Astrocyte (in vitro differentiated cells and primary cell): ENCODE measurements at places on chromosomes 12 and 14. TPM values are rescaled to one million over a fixed set of nuclear protein-coding genes. Genes with fewer than 3 reads are reported as not detected.

DNA sequence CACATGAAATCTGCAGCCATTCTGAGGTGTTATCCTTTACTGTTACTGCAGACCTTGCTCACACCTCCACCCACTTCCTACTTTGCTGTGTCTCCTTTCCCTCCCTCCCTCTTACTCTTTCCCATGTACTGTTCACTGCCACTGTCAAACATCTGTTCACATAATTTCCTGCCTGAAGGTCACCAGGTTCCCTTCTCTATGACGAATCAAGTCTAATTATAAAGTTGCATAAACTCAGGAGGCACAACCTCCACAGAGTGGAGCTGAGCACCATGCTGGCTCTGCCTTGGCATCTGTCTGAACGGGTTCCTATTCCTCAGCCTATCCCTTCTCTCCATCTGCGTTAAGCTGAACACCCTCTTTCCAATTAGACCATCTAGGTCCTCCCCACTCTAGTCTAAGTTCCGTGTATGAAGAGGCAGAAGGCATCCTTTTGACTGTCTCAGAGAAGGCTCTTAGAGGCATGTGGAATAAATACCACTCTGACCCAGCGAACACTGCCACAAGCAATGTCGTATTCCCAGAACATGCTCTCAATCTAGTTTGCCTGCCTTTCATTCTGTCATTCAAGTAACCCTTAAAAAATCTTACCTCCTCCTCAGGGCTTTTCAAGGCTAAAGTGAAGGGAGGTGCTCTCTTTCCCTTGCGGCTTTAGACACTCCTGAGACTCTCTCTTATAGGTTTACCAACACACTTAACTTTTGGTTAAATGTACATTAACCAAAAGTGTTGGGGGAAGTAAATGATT is 48.7 kb downstream of the ACADS start:
- DNase-seq, result no peak
- H3K4me1 ChIP-seq, result no peaks in the 10 kb centered on the region
- no peak overlapping the region for H3K27ac ChIP-seq
- no peaks in the 10 kb centered on the region for H3K27me3 ChIP-seq
- H3K36me3 ChIP-seq, result no peaks in the 10 kb centered on the region

GRCh38 chr12:12624498-12624992 is 12.9 kb downstream of the CREBL2 start:
- no peak for DNase-seq
- no peaks in the 10 kb centered on the region for H3K27me3 ChIP-seq
- no peaks in the 10 kb centered on the region for H3K4me1 ChIP-seq
- no peak overlapping the region for H3K4me3 ChIP-seq

GRCh38 chr14:21300892-21301291 is 21.0 kb downstream of the RPGRIP1 start:
- no peaks in the 10 kb centered on the region for H3K36me3 ChIP-seq
- peak overlapping the region; percentile 29 for H3K4me3 ChIP-seq
- H3K4me1 ChIP-seq, result no peaks in the 10 kb centered on the region
- no peak overlapping the region for H3K27ac ChIP-seq
- no peak for DNase-seq
- peaks cover 17% of the 10 kb centered on the region for H3K27me3 ChIP-seq

DNA sequence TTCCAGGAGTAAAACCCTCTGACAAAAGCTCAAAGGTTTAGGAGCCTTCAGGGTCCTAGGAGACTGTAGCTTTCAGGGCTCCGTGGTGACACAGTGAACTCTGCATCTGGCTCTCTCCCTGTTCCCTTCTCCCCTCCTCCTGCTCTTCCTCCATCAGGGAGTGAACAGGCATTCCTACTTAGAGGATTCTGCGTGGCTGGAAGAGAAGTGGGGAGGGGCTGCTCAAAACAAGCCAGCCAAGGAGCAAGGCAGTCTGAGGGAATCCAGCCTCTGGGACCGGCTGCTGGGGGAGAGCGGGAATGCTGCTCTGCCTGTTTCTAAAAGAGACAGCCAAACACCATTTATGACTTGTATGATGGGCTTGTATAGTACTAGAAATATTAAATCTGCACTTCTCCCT is 49.5 kb downstream of the RBMS2 start:
- H3K36me3 ChIP-seq, result peaks cover 38% of the 10 kb centered on the region
- H3K4me1 ChIP-seq, result peaks cover 10% of the 10 kb centered on the region
- DNase-seq, result no peak
- H3K4me3 ChIP-seq, result no peak overlapping the region

DNA sequence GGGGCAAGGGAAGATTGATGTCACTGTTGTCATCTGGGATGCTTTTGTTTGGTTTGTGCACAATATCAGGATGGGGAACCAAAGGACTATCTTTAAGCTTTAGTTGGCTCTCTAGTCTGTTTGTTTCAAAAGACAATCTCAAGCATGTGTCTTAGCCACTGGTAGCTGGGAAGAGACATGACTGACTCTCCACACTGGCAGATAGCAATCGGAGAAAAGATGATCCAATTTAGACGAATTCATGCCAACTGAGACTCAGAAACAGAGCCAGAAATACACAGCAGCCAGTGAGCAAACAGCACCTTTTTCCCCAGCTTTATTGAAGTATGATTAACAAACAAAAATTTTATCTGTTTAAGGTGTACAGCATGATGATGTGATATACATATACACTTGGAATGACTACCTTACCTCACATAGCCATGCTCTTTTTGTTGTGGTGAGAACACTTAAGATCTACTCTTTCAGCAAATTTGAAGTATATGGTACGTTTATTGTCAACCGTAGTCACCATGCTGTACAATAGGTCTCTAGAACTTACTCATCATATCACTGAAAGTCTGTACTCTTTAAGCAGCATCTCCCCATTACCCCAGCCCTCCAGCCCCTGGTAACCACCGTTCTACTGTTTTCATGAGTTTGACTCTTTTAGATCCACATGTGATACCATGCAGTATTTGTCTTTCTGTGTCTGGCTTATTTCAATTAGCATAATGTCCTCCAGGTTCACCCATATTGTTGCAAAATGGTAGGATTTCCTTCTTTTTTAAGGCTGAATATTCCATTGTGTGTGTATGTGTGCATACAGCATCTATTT is 50.6 kb downstream of the DUSP16 start:
- H3K4me1 ChIP-seq, result peaks cover 17% of the 10 kb centered on the region
- H3K27ac ChIP-seq, result no peak overlapping the region
- H3K36me3 ChIP-seq, result peaks cover 3% of the 10 kb centered on the region
- H3K27me3 ChIP-seq, result no peaks in the 10 kb centered on the region
- no peak overlapping the region for H3K4me3 ChIP-seq

DNA sequence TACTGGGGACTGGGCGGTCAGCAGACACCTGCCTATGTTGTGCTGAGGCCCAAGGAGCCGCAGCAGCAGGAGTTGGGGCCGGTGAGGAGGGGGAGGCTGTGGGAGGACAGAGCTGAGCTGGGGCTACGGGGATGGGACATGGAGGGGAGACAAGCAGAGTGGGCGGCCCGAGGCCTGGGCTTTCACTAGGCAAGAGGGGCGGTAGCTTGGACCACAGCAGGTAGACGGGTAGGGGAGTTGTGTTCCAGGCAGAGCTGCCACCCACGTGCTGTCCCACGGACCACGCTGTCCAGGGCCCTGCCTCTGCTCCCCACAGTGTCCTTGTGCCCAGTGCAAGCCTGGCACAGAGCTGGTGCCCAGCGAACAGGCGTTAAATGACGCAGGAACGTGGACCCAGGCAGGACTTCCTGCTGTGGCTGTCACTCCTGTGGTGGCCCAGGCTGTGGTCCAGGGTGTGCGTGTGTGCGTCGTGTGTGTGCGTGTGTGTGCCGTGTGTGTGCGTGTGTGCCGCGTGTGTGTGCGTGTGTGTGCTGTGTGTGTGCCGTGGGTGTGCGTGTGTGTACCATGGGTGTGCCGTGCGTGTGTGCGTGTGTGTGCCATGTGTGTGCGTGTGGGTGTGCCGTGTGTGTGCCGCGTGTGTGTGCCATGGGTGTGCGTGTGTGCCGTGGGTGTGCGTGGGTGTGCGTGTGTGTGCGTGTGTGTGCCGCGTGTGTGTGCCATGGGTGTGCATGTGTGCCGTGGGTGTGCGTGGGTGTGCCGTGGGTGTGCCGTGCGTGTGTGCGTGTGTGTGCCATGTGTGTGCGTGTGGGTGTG is 6.8 kb downstream of the CEP170B start:
- H3K4me3 ChIP-seq, result no peak overlapping the region
- no peak overlapping the region for H3K27ac ChIP-seq
- no peaks in the 10 kb centered on the region for H3K27me3 ChIP-seq
- H3K36me3 ChIP-seq, result no peaks in the 10 kb centered on the region
- H3K4me1 ChIP-seq, result peaks cover 12% of the 10 kb centered on the region
- DNase-seq, result no peak

DNA sequence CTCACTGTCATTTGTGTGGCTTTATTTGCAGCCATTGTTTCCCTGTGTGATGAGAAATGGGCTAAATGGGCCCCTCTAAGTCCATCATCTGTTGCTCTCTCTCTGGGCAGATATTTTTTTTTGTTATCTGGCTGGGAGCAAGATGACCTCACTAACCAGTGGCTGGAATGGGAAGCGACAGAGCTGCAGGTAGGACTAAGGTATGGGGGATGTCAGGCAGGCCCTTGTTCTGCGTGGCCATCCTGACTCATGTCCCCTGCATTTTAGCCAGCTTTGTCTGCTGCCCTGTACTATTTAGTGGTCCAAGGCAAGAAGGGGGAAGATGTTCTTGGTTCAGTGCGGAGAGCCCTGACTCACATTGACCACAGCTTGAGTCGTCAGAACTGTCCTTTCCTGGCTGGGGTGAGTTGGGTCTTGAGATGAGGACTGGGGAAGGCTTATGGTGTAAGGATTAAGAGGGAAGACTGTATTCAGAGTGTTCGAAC is 1.3 kb downstream of the MARS1 start:
- H3K27me3 ChIP-seq, result no peaks in the 10 kb centered on the region
- H3K4me1 ChIP-seq, result peaks cover 12% of the 10 kb centered on the region
- no peak overlapping the region for H3K27ac ChIP-seq
- peaks cover 28% of the 10 kb centered on the region for H3K36me3 ChIP-seq
- DNase-seq, result peak; percentile 15
- peak overlapping the region; percentile 87 for H3K4me3 ChIP-seq

DNA sequence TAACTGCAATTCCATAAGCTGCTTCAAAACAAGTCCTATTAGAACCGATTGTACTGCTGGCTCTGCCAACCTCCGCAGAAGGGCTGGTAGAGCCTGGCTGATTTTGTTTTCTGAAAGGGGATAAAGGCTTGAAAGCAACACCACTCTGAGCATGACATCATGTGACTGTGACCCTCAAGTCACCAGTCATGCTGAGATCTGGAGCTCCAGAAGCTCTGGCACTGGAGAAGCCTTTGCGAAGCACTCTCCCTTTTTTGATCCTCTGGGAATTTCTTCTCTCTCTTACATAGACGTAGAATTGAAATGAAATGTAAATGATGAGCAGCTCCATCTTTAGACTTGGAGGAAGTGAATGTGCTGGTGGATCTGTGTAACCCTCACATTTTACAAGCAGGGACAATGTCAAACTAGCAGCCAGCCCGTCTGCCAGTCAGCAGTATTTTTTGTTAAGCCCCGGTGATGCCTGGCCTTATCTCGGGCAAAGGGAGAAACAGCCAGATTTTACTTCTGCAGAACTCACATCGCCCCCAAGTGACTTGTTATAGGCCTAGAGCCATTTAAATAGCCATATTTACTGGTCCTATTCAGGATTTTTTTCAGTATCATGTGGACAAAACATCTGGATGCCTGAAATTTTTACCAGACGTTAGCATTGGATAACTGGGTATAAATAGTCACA is 112.1 kb upstream of the NPAS3 start:
- H3K27me3 ChIP-seq, result no peaks in the 10 kb centered on the region
- H3K27ac ChIP-seq, result no peak overlapping the region
- H3K4me3 ChIP-seq, result no peak overlapping the region
- peak; percentile 23 for DNase-seq

DNA sequence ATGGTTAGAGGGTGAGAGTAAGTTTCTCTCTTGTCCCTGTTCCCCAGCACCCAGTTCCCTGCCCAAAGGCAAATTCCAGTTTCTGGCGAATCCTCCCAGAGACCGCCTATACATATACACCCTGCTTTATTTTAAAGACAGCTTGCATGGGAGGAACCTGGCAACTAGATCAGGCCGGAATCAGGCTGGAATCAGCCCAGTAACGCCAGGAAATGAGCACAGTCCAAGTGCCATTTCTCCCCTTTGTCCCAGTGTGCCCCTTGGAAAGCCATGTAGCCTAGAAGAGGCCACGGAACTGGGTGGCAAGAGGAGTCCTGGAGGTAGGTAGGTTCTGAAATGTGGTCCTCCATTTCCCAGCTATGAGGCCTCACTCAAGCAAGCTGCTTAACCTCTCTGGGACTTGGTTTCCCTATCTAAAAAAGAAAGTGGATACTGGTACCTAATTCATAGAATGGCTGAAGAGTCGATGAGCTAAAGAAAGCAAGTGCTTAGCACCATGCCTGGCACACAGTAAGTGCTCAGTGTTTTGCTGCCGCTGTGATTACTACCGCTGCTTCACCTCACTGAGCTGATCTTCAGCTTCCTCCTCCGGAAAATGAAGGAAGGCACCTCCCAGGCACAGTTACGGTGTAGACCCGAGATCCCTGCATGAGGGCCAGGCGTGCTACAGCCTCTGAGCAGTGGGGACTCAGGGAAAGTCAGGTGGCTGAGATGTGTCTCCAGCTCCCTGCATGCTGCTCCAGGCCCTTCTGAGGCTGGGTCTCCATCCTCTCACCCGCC is 36.4 kb downstream of the PITPNM2 start:
- no peak overlapping the region for H3K4me3 ChIP-seq
- no peaks in the 10 kb centered on the region for H3K36me3 ChIP-seq
- H3K27me3 ChIP-seq, result no peaks in the 10 kb centered on the region
- peaks cover 34% of the 10 kb centered on the region for H3K4me1 ChIP-seq

DNA sequence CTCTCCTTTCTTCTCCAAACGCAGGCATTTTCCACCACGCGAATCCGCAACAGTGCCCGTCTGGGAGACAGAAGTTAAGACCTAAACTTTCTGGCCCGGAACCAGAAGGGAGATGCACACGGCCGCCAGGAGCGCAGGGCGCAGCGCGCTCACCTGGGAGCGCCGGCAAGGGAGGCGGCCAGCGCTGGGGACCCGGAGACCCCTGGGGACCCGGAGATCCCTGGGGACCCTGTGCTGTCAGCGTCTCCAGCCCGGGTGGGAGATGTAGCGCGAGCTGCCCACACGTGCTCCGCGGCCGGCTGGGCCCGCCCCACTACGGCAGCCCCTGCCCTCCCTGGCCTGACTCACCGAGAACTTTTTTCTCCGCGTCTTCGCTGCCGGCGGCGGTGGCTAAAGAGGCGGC is 620 bp downstream of the YBX3 start:
- H3K4me3 ChIP-seq, result peak overlapping the region; percentile 91
- H3K27me3 ChIP-seq, result no peaks in the 10 kb centered on the region
- peak overlapping the region; percentile 98 for H3K27ac ChIP-seq
- no peaks in the 10 kb centered on the region for H3K36me3 ChIP-seq
- DNase-seq, result peak; percentile 47

GRCh38 chr12:33825986-33826602 is 196.2 kb upstream of the ALG10 start:
- H3K27me3 ChIP-seq, result no peaks in the 10 kb centered on the region
- H3K27ac ChIP-seq, result no peak overlapping the region
- H3K36me3 ChIP-seq, result no peaks in the 10 kb centered on the region
- H3K4me3 ChIP-seq, result no peak overlapping the region

GARIN6 gene
- total RNA-seq, result not detected in 2 replicates

LYZ gene
- total RNA-seq, result 0.31 and 0.45 TPM in 2 replicates

MOAP1 gene
- total RNA-seq, result 15.8 and 16.1 TPM in 2 replicates

ANKRD33 gene
- total RNA-seq, result not detected in 2 replicates

SLC16A7 gene
- 4.5 and 5.1 TPM in 2 replicates for total RNA-seq

MIP gene
- not detected in 2 replicates for total RNA-seq

PTPN6 gene
- total RNA-seq, result 5.2 and 8.9 TPM in 2 replicates

PSME2 gene
- 173 TPM in 2 replicates for total RNA-seq

KCNMB4 gene
- 8.3 and 10.5 TPM in 2 replicates for total RNA-seq

APOF gene
- not detected in 2 replicates for total RNA-seq
